ENCODE measurements at places on chromosomes 1 and 21.

DNA sequence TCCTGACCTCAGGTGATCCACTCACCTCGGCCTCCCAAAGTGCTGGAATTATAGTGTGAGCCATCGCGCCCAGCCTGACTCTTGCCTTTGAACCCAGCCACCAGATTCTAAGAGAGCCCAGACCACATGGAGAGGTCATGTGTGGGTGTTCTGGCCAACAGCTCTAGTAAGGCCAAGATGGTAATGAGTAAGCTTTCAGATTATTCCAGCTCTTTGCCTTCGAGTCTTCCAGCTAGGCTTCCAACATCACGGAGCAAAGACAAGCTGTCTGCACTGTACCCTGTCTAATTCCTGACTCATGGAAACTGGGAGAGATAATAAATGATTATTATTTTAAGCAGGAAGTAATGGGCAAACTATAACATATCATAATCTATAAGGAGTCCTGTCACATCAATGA is 14.8 kb upstream of the ZFP69B start:
- no peak for DNase-seq

- DNase-seq, result no peak
Measured at GRCh38 chr1:52771384-52771783, 45.1 kb downstream of the ZYG11B start.

GRCh38 chr1:84740050-84740714 is 49.9 kb upstream of the SSX2IP start:
- DNase-seq, result no peak

DNA sequence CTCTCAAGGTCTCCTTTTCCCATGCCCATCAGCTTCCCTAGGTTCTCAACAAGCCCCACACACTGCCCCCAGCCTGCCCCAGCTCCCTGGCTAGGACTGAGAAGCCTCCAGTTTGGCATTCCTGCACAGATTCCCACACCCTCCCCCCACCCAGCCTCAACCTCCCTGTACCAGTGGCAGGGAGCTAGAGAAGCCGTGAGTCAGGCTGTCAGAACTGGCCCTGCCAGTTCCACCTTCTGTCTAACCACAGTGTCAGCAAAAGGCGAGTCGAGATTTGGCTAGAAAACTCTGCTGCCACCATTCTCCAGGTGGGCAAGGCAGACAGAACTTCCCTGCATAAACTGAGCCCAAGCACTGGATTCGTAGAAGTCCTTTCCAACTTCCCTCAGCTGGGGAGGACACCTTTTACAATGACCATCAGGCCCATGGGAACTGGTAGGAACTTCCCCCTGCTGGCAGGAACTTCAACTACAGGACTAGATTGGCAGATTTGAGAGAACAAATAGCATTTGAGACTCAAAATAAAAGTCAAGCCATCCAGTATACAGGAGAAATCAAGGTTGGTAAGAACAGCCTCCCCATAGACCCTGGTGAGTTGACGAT is 31.0 kb downstream of the TNNT2 start:
- peak; percentile 17 for DNase-seq

- DNase-seq, result no peak
Measured at GRCh38 chr1:209862391-209863356, 34.9 kb downstream of the UTP25 start.

DNA sequence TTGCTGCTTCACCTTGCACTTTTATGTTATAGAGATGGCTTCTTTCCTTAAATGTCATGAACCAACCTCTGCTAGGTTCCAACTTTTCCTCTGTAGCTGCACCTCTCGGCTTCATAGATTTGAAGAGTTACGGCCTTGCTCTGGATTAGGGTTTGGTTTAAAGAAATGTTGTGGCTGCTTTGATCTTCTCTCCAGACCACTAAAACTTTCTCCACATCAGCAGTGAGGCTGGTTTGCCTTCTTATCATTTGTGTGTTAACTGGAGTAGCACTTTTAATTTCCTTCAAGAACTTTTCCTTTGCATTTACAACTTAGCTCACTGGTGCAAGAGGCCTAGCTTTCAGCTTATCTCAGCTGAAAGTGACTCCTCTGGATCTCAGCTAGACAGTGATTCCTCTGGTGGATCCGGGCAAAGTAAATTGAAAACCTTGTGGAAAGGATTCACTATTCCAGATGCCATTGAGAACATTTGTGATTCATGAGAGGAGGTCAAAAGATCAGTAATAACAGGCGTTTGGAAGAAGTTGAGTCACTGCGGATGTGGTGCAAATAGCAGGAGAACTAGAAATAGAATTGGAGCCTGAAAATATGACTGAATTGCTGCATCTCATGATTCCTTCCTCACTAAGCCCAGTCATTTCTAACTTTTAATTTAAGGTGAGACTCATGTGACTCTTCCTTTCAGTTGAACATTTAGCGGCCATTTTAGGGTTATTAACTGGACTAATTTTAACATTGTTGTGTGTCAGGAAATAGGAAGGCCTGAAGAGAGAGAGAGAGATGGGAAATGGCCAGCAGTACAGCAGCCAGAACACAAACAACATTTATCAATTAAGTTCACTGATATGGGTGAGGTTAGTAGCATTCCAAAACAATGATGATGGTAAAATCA is 16.2 kb upstream of the RGS1 start:
- DNase-seq, result peak; percentile 92

- no peak for DNase-seq
Measured at GRCh38 chr1:41920658-41921057, 1.9 kb upstream of the HIVEP3 start.

DNA sequence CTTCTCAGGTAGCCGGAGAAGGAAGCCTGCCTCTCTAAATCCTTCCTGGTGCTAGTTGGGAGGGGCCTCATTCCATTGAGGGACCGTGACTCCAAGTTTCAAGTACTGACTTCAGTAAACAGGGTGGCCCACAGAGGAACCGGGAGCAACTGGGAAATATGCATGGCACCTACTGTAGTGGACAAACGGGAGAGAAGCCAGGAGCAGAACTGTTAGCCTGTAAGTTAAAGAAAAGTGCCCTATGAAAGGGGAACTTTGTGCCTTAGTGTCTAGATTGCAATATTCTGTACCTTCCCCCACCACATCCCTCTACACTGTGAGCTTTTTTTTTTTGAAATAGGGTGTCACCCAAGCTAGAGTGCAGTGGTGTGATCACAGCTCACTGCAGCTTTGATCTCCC is 33.2 kb upstream of the KANK4 start:
- DNase-seq, result no peak

DNA sequence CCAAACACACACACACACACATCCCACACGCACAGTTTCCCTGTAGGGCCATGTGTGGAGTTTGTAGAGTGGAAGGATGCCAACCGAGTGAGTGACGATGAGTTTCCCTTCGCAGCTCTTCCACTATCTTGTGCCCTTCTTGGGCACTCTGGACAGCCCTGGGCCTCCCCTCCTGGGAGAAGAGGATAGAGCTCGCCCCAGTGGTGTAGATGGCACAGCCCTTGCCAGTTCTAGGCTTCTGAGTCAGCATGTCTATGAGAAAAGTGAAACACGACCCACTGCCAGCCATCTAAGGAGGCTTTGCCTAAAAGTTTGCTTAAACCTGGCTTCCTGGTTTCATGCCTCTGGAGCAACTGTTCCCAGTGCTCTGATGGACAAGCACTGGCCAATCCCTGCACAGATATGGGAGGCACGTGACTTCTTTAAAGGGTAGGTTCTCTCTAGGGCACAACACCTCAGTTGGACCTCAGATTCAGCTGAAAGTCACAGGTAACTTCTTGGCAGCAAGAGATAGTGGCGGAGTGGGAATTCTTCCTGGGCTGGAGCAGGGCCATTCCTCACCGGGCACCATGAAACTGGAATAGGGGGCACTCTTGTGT is 195.9 kb upstream of the GALNT2 start:
- no peak for DNase-seq

DNA sequence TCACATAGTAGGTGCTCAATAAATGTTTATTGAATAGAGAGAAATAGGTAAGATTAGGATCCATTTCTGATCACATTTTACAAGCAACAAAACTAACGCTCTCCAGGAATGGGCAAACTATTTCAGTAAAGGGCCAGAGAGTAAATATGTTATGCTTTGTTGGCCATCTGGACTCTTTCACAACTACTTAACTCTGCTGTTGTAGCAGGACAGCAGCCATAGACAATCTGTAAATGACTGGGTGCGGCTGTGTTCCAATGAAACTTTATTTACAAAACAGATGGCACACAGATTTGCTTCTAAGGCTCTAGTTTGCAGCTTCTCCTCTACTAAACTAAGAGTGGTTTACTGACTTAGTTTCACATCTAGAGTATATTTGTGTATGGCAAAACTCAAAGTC is 83.0 kb upstream of the BACH1 start:
- DNase-seq, result no peak

GRCh38 chr1:12604114-12604874 is 13.7 kb downstream of the DHRS3 start:
- peak; percentile 92 for DNase-seq

DNA sequence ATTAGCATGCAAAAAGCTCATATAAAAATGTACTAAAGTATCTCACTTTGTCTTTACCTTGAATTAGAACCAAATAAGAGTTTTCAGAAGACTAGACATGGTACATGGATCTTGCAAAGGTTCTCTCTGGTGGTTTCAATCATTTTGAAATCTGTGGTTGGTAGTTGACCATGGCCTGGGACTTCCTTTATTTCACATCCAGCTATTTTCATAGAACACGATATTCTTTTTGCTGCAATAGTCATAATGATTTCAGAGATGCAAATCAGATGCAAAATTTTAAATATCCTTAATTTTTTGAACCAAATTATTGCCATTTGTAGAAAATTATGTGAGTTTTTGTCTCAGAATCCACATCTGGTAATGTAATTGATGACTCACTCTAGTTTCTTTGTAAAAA is 375.1 kb upstream of the ZP4 start:
- no peak for DNase-seq

GRCh38 chr1:234229581-234230387 is 143.5 kb upstream of the COA6 start:
- no peak for DNase-seq

GRCh38 chr1:169943963-169944526 is 50.3 kb upstream of the SCYL3 start:
- DNase-seq, result no peak

DNA sequence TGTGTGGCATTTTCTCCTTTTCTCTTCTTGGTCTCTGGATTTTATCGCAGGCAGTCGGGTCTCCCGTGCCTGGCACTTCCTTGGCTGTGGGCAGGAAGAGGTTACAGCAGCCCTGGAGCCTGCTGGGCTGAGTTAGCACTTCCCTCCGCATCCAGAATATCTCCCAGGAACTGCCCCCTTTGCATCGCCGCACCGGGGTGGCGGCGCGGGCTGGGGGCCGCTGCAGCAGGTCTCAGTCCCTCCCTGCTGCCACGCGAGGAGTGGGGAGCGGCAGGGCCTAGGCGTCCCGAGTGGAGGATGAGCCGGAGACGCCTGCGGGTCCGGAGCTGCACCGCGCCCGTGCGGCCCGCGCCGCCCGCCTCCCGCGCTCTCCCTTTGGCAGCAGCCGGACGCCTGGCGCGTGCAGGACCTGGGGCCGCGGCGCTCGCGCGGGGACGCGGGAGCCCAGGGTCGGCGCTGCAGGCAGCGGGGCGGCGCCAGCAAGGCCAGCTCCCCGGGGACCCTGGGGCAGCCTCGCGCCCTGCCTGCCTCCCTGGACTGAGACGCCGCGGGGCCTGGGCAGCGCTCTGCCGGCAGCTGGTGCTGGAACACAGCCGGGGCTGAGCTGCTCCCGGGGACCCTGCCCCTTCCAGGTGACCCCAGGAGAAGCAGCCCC is 192.8 kb downstream of the PRDM2 start:
- DNase-seq, result no peak

DNA sequence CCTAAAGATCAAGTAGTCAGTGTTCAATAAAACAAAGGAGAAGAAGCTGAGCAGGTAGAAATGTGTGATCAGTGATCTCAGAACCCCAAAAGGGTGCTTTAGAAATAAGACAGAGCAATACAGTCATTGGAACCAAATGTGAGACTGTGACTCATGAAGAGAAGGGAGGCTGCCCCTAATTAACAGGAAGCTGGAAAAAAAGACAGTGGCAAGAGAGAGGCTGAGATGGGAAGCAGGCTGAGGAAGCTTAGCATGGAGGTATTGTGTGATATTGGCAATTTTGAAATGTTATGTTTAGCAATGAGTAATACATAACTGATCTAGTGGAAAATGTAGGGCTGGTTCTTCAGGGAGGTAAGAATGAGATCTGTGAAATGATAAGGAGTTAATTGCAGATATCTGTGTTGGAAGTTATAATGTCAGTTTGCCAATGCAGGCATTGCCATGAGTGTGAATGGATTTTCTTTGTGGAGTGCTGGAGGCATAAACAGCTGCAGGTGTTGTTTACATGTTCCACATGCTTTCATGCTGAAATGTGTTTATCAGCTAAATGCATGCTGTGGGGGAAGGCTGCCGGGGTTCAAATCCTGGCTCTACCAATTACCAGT is 90.6 kb upstream of the CACNA1E start:
- DNase-seq, result no peak

- no peak for DNase-seq
Measured at GRCh38 chr1:59183749-59184317, 113.1 kb upstream of the FGGY start.

DNA sequence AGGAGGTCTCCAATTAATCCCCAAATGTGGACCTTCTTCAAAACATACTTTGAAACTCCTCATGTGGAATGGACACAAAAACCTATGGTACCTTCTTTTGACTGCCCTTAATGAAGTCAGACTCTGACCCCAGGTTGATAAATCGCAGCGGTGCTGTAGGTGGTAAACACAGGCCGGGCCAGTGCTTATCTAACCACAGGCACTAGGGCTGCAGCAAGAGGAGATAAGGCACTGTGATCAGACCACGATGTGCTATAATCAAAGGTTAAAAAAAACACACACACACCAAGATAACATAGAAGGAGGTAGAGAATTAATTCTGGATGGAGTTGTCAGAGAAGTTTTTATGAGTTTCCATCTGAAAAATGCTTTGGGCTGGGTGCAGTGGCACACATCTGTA is 52.3 kb upstream of the SIPA1L2 start:
- DNase-seq, result no peak

- DNase-seq, result no peak
Measured at GRCh38 chr1:21821385-21822019, 9.4 kb downstream of the LDLRAD2 start.

GRCh38 chr1:18962121-18962721 is 5.7 kb upstream of the IFFO2 start:
- no peak for DNase-seq

DNA sequence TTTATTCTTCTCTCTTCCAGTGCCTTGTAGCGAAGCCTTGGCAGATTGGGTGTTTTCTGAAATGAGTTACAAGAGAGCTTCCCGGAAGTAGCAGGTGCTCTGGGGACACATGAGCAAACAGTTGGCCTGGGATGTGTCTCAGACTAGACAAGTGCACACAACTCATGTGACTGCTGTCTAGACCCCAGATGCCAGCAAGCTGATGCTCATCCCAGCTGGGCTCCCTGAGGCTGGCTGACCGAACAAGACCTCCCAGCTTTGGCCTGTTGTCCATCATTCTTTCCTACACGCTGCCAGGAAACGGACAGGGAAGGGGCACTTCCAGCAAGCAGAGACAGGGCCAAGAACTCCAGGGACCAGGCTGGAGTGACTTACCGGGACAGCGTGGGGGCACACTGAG is 18.7 kb upstream of the CSF1 start:
- DNase-seq, result no peak

DNA sequence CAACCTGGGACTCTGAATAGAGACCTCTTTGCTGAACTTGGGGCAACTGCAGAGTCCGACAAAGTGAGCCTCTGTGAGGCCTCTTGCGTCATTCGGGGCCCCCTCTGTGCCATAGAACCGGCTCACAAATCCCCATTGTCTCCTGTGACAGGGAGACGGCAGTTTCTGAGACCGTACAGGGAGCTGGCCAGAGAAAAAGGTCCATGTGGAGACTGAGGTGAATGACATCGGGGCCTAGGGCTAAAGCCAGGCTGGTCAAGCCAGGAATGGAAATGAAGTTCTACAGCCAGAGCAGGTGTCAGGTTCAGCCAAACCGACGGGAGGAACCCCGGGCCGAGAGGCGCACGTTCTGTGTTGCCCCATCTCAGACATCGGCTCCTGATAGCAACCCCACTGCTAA is 37.1 kb upstream of the TRIM67 start:
- DNase-seq, result no peak
